ENCODE measurements at places on chromosomes 3 and 15. TPM values are rescaled to one million over a fixed set of nuclear protein-coding genes. Genes with fewer than 3 reads are reported as not detected.
A peak's percentile ranks its signal among the peaks of the same experiment; 100 is the strongest.

CCNB2 gene
- total RNA-seq: 24.6 TPM

TMEM266 gene
- 2.8 TPM for total RNA-seq

TRA2B gene
- 136 TPM for total RNA-seq

PDZRN3 gene
- 58.6 TPM for total RNA-seq

ZNF502 gene
- total RNA-seq: not detected

ROPN1 gene
- not detected for total RNA-seq

CLDN1 gene
- total RNA-seq: 9.7 TPM

CTXN2 gene
- total RNA-seq: not detected

CSPG4 gene
- 0.19 TPM for total RNA-seq

DNA sequence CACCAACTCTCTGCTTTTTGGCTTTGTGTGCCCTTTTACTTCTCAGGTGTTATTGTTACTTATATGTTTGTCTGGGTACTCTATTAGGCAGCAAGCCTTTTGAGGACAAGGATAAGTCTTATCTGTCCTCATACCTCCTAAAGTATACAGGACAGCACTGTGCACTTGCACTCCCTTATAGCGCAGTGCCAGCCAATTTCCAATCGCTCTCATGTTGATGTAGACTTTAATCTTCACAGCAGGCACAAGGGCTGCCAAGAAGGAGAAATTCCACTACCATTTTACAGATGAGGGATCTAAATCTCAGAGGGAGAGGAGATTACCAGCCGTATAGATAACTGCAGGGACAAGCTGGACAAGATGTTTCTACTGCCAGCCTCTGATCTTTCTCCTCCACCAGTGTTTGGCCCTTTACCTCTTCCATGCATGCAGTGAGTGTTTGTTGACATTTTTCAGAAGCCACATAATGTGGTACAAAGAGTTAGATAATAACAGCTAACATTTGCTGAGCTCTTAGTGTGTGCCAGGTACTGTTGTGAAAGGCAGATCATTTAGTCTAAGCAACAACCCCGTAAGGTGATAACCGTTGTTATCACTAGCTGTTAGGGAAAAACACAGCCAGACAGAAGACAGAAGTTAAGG lies 30.1 kb downstream of the SST start:
- DNase-seq: no peak

DNA sequence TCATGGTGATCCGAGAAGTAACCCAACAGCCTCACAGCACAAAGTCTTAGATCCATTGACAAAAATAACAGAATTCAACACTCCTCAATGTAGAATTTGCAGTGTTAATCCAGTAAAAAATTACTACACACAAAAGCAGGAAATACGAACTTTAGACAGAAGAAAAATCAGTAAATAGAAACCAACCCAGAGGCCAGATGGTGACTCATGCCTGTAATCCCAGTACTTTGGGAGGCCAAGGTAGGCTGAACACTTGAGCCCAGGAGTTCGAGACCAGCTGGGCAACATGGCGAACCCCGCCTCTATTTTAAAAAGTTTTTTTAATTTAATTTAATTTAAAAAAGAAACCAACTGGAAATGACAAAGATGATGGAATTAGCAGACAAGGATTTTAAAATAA lies 36.1 kb downstream of the SELENOT start:
- DNase-seq: no peak

DNA sequence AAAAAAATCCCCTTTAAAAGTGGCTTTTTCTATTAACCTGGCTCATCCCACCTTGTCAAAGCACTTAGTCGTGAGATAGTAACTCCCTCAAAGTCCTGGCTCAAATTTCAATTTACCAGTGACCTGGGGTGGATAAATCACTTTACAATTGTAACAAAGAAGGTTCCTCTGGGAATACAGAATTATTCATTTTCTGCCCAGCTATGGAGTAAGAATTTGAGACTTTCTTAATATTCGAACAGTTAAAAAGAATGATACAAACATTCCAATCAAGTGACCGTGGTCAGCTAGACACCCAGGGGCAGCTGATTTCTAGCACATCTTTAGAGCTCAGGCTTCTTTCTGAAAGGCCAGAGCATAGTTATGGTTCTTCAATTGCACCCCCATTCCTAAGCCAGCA lies 291.0 kb upstream of the TGFBR2 start:
- no peak for DNase-seq

DNA sequence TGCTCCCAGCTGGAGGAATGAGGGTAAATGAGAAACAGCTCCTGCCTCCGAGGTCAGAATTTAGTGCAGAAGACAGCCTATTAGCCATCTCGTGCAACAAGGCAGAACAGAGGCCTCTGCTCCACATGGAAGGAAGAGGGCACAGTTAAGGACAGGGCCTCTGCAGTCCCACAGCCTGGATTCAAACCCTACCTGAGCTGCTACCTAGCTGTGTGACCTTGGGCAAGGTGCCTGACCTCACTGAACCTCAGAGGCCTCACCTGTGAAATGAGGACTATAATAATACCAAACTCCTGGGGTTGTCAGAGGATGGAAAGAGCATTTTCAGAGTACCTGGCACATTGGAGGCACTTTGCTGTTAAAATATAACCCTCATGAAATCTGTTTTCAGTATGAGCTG lies 285.7 kb upstream of the CTNNB1 start:
- DNase-seq: no peak

GRCh38 chr15:93209690-93210445 lies 120.9 kb upstream of the RGMA start:
- DNase-seq: no peak

- peak; percentile 74 for DNase-seq
Observed at GRCh38 chr3:53495520-53496391, 1.3 kb downstream of the CACNA1D start.

- no peak for DNase-seq
Observed at GRCh38 chr15:50774450-50774849, 8.9 kb upstream of the SPPL2A start.

GRCh38 chr15:30956216-30957124 lies 35.0 kb downstream of the MTMR10 start:
- DNase-seq: no peak

GRCh38 chr15:40069178-40070165 lies 30.5 kb upstream of the SRP14 start:
- peak; percentile 82 for DNase-seq

DNA sequence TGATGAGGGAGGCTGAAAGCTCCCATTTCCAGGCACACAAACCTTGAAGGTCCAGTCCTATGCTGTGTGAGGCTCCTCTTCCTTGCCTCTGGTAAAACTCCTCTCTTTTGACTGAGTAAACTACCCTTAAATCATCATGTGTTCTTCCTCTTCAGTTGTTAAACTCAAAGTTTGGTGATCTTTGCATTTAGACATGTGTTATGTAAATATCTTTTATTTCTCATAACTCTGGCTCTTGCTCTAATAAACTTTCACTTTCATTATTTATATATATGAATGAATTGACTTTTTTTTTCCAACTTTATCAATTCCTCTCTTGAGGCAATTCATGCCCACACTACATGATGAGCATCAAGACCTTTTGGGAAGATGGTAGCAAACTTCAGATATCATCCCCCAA lies 26.6 kb downstream of the SUCNR1 start:
- no peak for DNase-seq

Measured in type B pancreatic cell (in vitro differentiated cells).